Activated CD8-positive, alpha-beta memory T cell treated with anti-CD3 and anti-CD28 coated beads, Interleukin-2, amount 50 U/mL, for 4 hours (primary cell): ENCODE measurements at places on chromosomes 2 and 18.

- DNase-seq, result no peak
Observed at GRCh38 chr2:177281400-177282180, 17.1 kb upstream of the NFE2L2 start.

- DNase-seq, result no peak
Observed at GRCh38 chr2:237283131-237283928, 130.6 kb downstream of the COL6A3 start.

DNA sequence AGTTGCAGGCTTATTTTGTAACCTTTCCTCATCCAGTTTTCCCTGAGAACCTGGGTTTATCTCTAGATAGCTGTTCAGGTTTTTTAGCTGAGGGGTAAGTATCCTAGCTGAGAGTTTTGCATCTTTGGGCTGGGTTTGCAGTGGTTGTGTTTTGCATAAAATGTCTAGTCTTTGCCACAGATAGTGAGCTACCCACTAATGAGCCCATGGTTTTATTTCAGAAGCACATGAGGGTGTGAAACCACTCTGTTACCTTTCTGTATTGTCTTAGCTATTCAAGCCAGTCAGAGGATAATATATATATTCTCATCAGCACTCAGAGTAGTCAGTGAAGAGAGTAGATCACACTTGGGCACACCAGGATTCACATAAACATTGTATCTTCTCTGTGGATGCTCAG, 24.6 kb upstream of the TXNDC2 start:
- DNase-seq, result no peak

DNA sequence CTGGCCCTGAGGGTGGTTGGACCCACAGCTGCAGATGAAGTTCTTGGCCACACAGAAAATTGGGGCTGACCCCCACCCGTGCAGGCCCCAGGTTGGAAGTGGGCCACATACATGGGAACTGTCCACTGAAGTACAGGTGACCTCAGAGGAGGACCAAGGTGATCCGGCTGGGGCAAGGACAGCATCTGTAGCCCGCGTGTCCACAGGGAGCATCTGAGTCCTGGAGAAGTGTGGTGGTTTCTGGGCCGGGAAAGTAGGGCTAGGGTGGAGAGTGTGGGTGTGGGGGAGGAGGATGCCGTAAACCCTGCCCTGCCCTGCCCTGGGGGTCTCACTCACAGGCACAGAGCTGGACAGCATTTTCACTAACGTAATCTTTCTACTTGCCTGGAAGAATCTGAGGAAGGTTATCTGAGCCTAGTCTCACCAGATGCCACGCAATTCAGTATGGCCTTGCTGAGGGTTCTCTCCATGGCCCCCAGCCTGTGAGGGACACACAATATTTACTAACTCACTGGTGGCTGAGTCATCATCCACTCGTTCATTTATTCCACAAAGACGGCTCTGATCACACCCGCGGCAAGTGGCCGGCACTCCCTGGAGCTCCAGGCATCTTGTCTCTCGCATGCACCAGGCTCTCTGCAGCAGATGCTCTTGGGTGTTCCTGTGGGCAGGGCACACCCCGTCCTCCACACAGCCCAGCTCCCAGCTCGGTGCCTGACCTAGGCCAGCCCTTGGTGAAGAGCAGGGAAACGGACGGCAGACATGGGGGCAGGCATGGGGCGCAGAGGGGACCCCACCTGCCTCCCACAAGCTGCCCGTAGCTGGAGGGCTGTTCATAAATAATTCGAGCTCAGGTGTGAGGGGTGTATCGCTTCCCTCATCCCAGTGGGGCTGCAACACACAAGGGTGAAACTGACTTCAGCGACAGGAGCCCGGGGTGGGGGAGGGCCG, 51.2 kb downstream of the INHBB start:
- DNase-seq, result no peak

- DNase-seq, result no peak
Observed at GRCh38 chr2:109676346-109676902, 62.3 kb downstream of the SOWAHC start.

- DNase-seq, result no peak
Observed at GRCh38 chr2:186255823-186256222, 230.2 kb upstream of the ZC3H15 start.

DNA sequence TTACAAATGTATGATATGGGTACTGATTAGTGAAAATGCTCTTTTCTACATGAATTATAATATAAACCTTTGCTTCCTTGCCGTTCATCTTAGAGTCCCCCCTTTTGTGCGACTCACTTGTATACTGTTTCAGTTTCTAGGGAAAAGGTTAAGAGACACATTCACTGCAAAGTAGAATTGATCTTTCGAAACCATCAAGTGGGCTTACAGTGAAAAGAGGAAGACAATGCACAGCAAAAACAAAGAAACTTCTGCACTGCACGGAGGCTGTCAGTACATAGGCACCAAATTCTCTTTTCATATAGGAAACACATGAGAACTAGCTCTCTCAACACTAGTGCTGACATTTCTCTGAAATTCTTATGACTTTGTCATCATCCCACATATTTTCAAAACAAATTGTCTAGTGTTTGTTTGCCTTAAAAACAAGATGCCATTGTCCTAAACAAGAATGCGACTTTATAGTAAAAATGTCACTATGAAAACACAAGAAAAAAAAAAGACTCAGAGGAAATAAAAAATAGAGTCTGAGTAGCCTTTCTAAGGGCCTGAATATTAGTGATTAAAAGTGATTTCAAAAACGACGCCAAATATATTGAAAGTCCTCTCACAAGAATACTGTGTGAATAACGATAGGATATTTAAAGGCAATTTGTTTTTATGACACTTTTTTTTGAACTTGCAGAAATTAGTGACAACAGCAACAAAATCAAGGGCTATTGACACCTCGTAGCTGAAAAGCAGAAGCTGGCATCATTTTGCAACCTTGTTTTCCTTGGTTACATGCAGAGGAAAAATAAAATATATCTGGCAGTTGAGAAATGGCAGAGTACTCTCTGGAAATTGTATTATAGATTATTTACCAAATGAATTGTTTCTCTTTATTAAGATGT, 827.0 kb downstream of the BCL11A start:
- no peak for DNase-seq

GRCh38 chr2:118202707-118203303, 114.5 kb downstream of the INSIG2 start:
- peak; percentile 60 for DNase-seq

GRCh38 chr2:114542695-114543094, 100.3 kb downstream of the DPP10 start:
- no peak for DNase-seq

DNA sequence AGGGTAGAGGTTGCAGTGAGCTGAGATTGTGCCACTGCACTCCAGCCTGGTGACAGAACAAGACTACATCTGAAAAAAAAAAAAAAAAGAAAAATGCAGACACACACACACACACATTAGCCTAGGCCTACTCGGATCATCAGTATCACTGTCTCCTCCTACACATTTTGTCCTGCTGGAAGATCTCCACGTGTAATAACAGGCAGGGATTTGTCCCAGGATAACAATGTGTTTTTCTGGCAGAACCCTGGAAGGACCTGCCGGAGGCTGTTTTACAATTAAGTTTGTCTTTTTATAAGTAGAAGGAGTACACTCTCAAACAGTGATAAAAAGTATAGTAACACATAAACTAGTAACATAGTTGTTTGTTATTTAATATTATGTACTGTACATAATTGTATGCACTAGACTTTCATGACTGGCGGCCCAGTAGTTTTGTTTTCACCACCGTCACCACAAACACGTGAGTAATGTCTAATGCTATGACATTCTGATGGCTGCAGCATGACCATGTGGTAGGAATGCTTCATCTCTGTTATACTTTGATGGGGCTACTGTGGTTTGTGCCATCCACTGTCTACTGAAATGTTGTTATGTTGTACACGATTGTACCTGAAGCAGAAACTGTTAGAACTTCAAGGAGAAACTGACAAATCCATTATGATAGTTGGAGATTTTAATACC, 130.6 kb downstream of the ATP9B start:
- no peak for DNase-seq

GRCh38 chr2:26978061-26978596, 7.7 kb downstream of the MAPRE3 start:
- DNase-seq, result no peak

DNA sequence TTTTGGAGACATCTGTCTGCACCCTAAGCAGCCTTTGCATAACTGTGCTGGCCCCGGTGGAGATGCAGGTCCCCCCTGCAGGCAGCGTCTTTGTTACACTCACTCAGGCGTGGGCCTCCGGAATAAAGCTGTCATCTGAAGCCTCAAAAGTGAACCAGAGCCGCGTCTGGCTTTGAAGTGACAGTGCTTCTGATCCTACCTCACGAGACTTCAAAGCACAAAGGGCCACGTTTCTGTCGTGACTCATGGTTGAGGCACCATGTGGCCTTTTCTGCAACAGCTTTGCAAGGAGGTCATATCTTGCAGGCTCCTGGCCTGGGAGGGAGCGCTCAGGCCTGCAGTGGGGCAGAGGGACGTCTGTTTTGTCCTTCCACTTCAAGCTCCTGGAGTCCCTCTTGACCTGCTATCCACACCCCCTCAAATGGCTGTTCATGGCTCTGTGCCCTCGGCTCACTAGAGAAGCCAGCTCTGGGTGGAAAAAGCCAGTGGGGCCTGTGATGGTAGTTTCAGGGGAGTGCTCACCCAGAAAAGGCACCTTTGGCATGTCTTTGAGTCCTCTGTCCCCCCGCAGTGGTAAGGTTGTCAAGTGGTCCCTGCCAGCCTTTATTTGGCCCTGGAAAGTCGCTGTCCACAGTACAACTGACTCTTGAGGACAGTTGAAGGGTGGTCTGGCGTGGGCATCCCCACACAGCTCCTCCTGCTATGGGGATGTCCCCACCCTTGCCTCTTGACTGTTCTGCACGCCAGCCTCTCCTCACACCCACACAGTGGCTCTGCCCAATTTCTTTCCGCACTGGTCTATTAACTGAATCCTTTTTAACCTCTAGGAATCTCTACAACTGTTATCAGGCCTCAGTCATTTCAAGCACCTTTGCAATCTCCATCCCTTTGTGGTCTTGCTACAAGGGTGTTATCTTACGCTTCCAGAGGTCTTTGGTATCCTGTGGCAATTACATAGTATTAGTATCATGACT, 19.3 kb downstream of the GPR55 start:
- DNase-seq, result peak; percentile 92

GRCh38 chr2:241542278-241542605, 16.3 kb upstream of the BOK start:
- DNase-seq, result no peak

- DNase-seq, result no peak
Observed at GRCh38 chr2:195451160-195451559, 205.9 kb upstream of the SLC39A10 start.

- no peak for DNase-seq
Observed at GRCh38 chr2:201118961-201119854, 3.2 kb downstream of the CFLAR start.

- DNase-seq, result no peak
Observed at GRCh38 chr2:206968134-206969086, 29.1 kb downstream of the CPO start.

GRCh38 chr2:176178038-176178756, 10.3 kb upstream of the HOXD1 start:
- DNase-seq, result no peak

- DNase-seq, result no peak
Observed at GRCh38 chr18:26383454-26384270, 157.4 kb downstream of the TAF4B start.

GRCh38 chr2:127593228-127594115, 52.5 kb upstream of the GPR17 start:
- no peak for DNase-seq

DNA sequence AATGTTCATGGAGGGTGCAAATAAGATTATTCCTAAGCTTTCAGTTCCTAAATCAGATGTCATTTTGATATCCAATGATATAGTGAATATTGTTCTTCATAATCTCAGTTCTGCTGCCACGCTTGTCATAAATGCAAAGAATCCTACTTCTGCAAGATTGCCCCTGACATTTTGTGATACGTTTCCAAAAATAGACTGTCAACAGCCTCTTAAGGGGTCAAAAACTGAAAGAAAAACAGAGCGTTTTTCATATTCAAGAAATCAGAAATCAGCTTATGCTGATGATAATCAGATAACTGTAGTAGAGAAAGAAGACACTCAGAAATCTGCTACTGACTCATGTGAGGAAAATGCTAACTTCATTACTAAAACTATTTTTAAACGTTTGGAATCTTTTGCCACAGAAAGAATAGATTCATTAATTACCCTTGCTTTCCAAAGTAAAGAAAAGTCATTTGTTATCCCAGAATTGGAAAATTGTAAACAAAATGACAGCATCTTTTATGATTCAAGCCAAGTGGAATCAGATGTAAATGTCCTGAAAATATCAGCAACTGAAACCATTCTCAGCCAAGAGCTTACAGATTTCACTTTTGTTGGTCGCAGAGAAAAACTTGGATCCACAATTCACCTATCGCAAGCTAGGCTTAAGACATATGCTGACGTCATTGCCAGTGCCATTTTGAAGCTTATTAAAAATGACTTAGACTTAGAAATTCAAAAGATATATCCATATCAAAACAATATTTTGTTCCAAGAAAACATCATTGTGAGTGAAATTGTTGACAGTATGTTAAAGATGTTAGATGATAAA, 55.1 kb downstream of the FSIP2 start:
- DNase-seq, result no peak

- DNase-seq, result peak; percentile 61
Observed at GRCh38 chr2:199739413-199740110, 111.4 kb downstream of the FTCDNL1 start.

- DNase-seq, result no peak
Observed at GRCh38 chr18:11286431-11286830, 137.1 kb upstream of the PIEZO2 start.

DNA sequence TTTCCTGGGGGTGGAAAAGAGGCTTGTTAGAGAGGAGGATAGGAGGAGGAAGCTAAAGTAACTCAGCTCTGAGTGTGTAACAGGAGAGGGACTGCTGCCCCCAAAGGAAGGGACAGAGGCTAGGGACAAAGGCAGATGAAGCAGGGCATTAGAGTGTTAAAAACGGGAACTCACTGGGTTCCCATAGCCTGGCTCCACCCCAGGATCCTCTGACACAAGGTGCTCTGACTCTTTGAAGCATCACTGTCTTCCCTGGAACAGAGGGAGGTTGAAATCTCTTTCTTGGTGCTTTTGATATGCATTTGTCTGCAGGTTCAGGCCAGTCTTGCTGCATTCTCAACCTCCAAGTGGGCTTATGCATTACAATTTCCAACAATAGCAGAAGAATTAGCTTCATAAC, 22.9 kb downstream of the IL36A start:
- DNase-seq, result no peak

- no peak for DNase-seq
Observed at GRCh38 chr2:174512345-174512744, 25.5 kb upstream of the GPR155 start.

DNA sequence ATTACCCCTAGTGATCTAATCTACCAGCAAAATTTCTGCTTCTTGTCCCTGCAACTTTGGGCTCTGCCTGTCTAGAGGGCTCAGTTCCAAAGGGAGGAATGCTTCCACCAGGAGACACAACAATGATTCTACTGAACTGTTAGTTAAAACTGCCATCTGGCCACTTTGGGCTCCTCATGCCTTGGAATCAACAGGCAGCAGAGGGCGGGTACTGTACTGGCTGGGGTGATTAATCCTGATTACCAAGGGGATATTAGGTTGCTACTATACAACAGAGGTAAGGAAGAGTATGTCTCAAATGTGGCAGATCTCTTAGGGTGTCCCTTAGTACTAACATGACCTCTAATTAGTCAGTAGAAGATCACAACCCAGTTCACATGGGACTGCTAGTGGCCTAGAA, 21.4 kb downstream of the HADHA start:
- DNase-seq, result no peak

- DNase-seq, result no peak
Observed at GRCh38 chr2:73919596-73920228, 7.0 kb upstream of the DGUOK start.

GRCh38 chr18:26696308-26696707, 148.0 kb upstream of the KCTD1 start:
- DNase-seq, result no peak

- no peak for DNase-seq
Observed at GRCh38 chr2:205543937-205544702, 138.2 kb upstream of the NRP2 start.

- no peak for DNase-seq
Observed at GRCh38 chr2:15799432-15799827, 140.9 kb upstream of the MYCN start.
